ENCODE measurements at places on chromosomes 3 and 15.

DNA sequence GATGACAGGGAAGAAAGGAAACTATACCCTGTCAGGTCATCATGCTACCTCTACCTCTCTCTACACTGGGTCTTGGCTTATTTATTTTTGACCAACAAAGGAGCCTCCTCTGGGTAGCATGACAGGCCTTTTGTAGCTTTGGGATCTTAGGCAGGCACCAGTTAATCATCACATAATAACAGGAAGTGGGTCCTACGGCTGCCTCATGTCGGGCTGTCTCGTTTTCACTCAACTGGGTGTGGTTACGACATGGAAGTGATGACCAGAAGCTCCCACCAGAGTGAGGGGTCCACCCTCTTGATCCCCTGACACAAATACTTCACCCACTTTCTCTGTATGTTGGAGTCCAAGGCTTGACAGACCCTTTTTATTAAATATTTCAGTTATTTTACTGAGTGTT lies 105.3 kb downstream of the CD47 start:
- DNase-seq: peak; percentile 48

GRCh38 chr3:178384321-178385230 lies 151.7 kb upstream of the KCNMB2 start:
- no peak for DNase-seq

- DNase-seq: no peak
Observed at GRCh38 chr3:172726380-172726779, 15.5 kb upstream of the NCEH1 start.

- no peak for DNase-seq
Observed at GRCh38 chr3:182183716-182184430, 472.1 kb downstream of the SOX2 start.

DNA sequence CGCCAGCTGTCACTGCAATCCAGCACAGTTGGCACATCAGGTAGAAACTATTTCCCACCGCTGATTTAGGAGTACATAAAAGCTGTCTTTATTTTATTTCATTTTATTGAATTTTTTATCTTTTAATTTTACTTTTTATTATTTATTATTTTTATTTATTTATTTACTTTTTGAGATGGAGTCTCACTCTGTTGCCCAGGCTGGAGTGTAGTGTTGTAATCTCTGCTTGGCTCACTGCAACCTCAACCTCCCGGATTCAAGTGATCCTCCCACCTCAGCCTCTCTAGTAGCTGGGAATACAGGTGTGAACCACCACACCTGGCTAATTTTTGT lies 31.0 kb downstream of the SRGAP3 start:
- no peak for DNase-seq

DNA sequence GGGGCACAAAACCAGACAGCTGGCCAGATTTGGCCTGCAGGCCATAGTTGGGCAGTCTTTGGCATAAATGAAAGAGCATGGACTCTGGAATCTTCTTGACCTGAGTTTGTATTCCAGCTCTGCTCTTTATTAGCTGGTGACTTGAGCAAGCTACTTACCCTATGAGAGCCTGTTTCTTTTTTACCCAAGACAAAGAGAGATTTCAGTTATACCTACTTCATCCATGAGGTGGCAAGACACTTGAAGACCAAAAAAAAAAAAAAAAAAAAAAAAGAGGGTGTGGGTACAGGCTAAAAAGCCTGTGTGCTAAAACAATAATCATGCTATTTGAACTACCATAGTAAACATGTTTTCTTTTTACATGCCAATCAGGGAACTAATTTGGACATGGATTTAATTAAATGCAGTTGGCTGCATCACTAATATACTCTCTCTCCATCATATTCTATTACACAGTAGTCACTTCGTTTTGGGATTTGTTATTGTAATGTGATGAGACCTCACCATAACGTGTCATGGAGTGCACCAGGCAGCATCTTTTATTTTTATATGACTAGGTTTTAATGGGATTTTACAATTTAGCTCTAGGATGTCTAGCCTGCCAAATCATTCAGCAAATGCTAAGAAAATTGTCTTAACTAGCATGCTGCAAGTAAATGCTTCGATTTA lies 109.2 kb upstream of the FHIT start:
- DNase-seq: no peak

- no peak for DNase-seq
Observed at GRCh38 chr15:101450403-101451265, 38.9 kb downstream of the PCSK6 start.

DNA sequence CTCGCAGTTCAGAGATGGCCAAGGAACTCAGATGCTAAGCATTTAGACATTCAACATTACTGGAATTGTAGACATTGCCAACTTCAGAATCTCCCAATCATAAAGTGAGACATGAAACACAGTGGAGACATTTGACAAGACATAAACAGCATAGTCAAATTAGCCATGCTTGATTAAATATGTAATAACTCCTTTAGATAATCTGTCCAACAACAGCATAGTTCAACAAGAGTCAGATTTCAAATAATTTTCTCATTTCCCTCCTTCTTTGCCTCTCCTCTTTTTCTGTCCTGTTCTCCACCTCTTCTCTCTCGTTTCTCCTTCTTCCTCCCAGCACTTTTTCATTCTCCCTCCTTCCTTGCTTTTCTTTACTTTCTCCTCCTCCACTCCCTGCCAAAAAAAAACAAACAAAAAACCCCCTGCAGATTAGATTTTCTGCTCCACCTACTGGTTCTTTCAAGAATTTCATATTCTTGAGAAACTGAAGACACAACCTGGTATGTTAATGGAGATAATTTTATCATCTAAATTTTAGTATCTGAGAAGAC lies 20.2 kb downstream of the CPOX start:
- DNase-seq: no peak

DNA sequence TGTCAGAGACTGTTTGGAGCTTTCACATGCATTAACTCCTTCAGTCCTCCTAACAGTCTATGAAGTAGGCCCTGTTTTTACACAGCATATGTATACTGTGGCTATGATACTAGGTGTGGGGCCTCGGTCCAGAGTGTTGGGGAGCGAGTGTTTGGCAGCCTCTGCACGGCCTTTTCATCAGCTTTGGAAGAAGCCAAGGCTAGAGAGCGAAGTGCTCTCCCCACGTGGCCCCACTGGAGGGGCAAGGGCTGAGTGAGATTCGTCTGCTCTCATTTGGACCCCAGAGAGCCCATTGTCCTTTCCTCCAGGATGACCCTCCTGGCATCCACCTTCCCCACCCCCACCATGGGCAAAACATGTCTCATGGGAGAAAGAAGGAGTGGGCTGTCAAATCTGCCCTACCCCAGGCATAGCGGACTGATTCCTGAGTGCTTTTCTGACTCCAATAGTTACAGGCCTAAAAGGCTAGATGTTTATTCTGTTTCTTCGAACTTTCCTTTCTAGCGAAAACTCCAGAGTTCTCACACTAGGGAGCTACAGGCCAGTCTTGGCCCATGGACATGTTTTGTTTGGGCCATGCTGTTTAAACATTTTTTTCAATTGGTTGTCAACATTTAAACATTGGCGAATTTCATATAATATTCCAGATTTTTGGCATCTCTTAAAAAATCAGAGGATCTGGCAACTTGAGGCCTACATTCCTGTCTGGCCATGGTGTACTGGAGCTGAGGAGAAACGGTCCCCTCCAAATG lies 76.0 kb downstream of the EEFSEC start:
- DNase-seq: no peak

DNA sequence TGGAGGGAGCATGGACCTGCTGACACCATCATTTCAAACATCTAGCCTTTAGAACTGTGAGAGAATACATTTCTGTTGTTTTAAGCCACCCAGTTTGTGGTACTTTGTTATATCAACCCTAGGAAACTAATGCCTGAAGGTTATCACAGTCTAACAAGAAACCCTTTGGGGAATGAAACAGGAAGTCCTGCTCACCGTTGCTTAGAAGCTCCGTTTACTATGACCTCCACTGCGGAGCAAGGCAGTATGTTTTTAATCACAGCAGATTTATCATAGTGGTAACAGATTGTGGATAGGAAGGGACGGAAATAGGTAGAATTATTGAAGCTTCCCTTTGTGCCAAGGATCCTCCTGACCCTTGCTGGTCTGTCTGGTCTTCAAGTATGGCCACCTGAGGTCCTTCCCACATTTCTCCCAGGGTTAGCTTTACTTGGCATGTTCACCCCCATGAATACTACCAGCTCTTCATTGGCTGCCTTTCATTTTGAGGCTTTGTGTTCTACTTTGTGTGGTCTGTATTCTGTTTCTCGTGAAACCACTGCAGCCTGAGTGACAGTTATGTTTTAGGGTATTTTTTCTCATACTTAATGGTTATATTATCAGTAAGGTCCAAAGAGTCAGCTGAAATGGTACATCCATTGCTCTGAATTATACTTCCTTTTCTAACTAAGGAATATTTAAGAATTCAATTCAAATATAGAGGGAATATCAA lies 201.6 kb downstream of the CHST2 start:
- no peak for DNase-seq

GRCh38 chr3:141655801-141656200 lies 82.3 kb upstream of the RNF7 start:
- no peak for DNase-seq

- no peak for DNase-seq
Observed at GRCh38 chr3:64599651-64600050, 88.1 kb downstream of the ADAMTS9 start.

DNA sequence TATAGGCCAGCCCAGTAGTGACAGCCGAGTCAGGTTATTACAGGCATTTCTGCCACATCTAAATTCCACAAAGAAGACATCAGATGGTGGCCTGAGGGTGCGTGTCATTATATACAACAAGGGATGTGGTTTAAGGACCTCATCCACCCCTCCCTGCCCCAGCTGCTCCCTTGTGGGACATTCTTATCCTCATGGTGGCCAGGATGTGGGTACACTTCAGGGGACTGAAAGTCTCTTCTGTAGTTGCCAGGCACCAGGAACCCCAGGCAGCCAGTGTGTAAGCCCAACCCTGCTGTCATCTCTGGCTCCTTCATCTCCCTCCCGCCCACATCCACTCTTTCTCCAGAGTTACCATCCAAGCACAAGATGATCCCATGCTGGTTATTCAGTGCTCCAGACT lies 224.9 kb upstream of the TOPAZ1 start:
- no peak for DNase-seq

DNA sequence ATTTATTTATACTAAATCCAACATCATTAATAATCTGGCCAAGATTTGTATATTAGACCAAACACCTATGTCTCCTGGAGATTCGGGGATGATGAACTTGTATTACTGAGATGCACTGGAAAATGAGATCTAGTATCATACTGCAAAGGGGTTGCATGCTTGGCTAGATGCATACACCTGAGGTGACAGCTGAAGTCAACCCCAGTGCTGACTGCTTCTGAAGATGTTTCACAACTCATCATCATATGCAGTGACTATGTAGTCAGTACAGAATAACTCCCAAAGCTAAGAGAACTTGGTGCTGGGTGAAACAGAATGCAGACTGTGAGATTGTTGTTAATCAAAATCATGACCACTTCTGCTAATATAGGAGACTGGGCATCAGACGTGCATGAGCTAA lies 1114.2 kb downstream of the NSUN3 start:
- no peak for DNase-seq

DNA sequence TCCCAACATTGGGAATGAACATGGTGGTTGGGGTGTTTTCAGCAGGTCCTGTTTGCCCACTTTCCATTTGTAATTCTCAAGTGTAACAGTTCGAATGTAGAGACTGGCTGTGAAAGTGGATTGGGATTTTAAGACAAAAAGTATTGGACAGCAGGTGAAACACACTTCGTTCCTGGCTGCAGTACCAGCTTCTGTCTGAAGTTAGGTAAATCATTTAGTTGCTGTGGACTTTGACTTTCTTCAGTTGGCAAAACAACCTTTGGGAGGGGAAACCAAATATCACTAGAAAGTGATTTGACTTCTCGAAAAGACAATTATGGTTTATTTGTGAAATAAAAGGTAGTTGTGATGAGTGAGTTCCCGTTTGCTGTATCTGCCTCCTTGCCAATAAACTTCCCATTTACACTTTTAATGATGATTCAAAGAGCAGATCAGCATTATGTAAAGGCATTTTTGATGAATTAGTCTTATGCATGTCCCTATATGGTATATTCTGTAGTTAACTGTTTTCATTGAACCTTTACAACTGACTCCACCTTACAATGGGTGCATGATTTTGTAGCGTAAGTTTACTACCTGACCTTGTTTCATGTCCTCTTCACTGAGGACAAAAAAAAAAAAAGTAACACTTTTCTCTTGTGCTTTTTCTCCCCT lies 34.0 kb downstream of the FNDC3B start:
- no peak for DNase-seq
